Stimulated activated CD8-positive, alpha-beta memory T cell treated with anti-CD3 and anti-CD28 coated beads, Interleukin-4, amount 100 ng/mL, for 48 hours (primary cell): ENCODE measurements at places on chromosomes 7 and 10.
A peak's percentile ranks its signal among the peaks of the same experiment; 100 is the strongest.

DNA sequence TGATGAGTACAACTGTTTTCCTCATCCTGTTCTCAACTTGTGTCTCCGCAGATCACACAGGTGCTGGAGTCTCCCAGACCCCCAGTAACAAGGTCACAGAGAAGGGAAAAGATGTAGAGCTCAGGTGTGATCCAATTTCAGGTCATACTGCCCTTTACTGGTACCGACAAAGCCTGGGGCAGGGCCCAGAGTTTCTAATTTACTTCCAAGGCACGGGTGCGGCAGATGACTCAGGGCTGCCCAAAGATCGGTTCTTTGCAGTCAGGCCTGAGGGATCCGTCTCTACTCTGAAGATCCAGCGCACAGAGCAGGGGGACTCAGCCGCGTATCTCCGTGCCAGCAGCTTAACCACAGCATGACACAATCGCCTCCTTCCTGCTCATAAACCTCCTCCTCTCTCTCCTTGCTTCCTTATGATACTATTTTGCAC lies 126.7 kb upstream of the PRSS58 start:
- DNase-seq = peak; percentile 61

DNA sequence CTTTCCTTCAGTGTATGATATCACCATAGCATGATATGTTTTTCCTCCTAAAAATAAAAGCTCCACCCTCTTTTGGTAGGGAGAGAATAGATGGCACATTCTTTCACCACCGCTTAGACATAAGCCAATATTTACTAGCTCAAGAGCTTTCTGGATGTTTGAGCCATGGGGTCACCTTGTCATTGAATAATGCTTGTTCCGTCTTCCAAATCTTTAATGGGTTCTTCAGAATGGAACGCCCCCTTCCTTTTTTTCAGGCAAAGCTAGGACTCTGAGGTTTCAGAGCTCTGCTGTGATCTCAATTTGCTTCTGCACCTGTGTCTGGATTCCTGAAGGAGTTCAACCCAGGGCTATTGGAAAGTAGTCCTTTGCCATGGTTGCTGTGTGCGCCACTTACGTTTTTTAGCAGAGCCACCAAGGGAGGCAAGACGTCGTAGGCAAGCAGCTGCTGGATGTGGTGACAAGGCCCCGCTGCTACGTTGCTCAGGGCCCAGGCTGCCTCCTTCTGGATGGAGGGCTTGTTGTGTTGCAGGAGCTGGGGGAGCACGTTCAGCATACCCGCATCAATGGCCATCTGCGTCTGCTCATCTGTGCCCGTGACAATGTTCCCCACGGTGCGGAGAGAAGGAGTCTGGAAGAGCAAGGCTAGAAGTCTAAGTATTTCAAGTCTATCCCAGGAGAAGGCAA lies 23.2 kb downstream of the KPNA7 start:
- DNase-seq = no peak

DNA sequence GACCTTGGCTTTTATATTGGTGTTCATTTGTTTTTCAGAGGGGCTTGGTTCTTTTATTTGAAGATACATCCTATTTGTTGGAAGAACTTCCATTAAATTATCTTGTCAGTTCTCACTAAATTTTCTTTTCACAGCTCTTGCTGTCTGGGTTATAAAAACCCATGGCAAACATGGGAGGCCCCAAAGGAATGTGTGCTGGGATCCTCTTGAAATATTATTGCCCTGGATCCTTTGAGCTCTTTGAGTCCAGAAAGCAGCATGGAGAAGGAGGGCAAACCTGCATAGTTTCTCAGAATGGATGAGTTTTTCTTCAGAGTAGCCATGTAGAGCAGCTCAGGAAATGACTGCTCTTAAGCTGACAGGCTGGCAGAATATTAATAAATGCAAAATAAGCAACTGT lies 187.4 kb downstream of the CTTNBP2 start:
- DNase-seq = no peak

GRCh38 chr10:85767891-85768290 lies 598.7 kb downstream of the GRID1 start:
- DNase-seq = no peak

GRCh38 chr10:5047912-5048628 lies 44.4 kb upstream of the AKR1C2 start:
- DNase-seq = no peak

DNA sequence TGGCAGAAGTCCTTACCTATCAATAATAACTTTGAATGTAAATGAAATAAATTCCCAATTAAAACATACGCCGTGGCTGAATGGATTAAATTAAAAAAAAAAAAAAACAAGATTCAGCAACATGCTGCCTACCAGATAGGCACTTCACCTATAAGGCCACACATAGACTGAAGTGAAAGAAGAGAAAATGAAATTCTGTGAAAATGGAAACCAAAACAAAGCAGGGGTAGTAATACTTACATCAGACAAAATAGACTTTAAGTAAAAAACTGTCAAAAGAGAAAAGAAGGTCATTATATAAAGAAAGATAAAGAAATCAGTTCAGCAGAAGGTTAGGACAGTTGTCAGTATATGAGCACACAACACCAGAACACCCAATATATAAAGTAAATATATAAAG lies 55.3 kb downstream of the TCAF1 start:
- DNase-seq = no peak

- DNase-seq = peak; percentile 79
Observed at GRCh38 chr10:62637249-62638061, 167.1 kb upstream of the ADO start.

DNA sequence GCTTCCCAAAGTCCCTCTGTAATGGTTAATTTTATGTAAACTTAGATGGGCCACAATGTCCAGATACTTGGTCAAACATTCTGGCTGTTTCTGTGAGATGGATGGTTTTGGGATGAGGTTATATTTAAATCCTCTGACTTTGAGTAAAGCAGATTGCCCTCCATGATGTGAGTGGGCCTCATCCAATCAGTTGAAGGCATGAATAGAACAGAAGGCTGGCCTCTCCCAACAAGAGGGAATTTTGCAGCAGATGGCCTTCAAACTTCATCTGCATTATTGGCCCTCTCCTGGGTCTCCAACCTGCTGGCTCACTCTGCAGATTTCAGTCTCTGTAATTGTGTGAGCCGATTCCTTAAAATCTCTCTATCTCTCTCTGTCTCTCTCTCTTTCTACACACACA lies 362.3 kb downstream of the GRID1 start:
- DNase-seq = no peak

- no peak for DNase-seq
Observed at GRCh38 chr10:126618466-126618865, 52.0 kb downstream of the C10orf90 start.

GRCh38 chr7:1846331-1847065 lies 176.4 kb downstream of the ELFN1 start:
- no peak for DNase-seq

- DNase-seq = no peak
Observed at GRCh38 chr10:81874875-81875466, at the start of gene NRG3. NRG3 (plus strand) TSS chr10:81875194.

DNA sequence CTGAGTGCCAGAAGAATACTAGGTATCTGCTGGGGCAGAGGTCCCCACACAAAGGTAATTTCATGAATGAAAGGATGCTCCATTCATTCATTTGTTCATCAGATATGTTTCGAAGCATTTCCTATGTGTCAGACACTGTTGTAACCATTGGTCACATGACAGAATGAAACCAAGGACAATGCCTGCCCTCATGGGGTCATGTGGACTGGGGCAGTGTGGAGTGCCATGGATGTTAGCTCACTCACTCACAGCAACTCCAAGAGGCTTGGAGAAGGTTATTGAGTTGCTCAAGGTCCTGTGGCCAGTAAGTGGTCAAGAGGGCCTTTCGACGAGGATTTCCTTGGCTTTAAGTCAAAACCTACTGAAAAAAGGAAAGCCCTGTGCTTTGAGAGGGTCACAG lies 223.5 kb downstream of the ARHGAP12 start:
- no peak for DNase-seq

DNA sequence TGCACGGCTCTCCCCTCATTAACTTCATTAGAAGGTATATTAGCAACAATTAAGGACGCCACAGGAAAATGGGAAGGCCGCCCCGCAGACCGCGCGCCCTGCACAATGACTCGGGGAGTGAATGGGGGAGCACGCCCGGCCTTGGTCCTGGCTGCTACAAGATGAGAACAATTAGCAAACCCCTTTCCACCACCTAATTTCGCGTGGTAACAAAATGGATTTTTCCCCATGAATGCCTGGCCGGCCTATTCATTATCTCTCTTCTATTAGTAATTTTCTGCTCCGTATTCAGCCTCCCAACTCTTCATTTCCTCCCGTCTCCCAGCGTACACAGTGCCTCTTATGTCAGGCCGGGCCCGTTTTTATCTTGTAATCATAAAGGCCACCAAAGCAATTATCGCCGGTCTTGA lies 346.9 kb downstream of the DNAJB6 start:
- no peak for DNase-seq

DNA sequence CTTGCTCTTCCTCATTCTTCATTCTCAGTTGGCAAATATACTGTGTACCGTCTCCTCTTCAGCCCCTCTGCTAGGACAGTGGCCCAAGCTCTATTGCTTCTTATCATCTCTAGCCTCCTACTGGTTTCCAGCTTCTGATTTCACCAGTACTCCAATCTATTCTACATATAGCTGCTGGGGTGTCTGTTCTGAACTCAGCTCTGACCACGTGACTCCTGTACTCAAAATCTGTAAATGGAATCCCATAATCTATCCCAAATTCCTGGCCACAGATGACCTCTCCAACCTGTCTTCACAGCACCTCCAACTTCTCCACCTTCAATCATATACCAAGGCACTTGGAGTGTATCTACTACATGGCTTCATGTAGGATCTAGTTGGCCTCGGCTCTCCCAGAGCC lies 152.9 kb downstream of the NRCAM start:
- no peak for DNase-seq

DNA sequence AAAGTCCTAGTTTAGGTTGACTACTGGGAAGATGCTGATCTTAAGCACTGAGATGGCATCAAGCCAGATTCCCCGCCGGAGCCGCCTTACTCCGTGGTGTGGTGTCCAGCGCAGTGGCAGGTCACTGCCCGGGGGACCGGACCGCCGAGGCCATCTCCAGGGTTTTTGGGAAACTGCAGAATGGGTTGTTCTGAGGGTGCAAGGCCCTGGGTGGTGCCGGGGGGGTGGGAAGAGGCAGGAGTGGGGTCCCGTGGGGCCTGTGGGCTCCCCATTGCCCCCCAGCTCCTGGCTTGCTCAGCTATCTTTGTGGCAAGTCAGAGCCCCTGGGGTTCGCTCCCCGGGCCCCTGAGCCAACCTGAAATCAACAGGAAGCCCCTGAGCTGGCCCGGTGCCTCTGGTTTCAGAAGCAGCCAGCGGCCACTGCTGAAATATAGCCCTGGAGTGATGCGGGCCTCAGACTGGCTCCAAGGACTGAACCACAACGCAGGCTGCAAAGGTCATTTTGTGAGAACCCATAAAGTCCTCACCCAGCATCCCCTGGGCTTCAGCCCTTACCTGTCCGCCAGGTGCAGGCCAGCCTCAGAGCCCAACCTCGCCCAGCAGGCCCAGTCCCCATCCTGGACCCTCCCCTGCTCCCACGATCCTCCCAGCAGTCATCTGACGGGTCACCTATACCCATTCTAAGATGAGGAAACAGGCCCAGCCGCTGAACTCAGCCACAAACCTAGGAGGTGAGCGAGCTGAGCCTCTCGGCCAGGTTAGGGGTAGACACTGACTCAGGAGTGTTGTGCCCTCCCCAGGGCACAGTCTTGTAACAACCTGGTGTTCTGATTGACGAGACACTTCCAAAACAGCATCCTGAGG lies 102.7 kb downstream of the PDGFA start:
- no peak for DNase-seq

GRCh38 chr10:14660831-14661230 lies 113.9 kb downstream of the FAM107B start:
- DNase-seq = no peak

DNA sequence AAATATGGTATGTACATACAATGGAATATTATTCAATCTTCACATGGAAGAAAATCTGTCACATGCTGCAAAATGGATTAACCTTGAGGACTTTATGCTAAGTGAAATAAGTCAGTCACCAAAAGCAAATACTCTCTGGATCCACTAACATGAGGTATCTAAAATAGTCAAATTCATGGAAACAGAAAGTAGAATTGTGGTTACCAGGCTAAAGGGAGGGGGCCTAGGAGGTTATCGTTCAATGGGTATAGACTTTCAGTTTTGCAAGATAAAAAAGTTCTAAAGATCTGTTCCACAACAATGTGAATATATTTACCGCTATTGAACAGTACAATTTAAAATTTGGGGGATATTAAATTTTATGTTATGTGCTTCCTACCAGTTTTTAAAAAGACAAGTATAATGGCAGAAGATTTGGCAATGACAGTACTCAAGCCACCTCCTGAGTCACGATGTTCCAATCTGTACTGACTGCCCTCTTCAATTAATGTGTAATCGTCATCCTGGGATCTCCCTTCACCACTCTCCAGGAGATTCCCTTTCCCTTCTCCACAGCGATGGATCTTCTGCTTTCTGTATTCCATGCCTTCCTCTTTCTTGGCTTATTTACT lies 32.3 kb upstream of the IL6 start:
- no peak for DNase-seq

GRCh38 chr10:79331709-79332108 lies 15.6 kb upstream of the PPIF start:
- peak; percentile 87 for DNase-seq

GRCh38 chr7:11026452-11027359 lies 53.0 kb downstream of the PHF14 start:
- no peak for DNase-seq

- DNase-seq = peak; percentile 80
Observed at GRCh38 chr10:122911889-122912484, 1.6 kb downstream of the FAM24A start.

GRCh38 chr10:46248651-46249146 lies 38.1 kb upstream of the ANTXRL start:
- no peak for DNase-seq

- no peak for DNase-seq
Observed at GRCh38 chr10:17821893-17822292, 12.7 kb downstream of the MRC1 start.
